HTR-8/SVneo (cell line): ENCODE measurements at places on chromosomes 6 and 20.

DNA sequence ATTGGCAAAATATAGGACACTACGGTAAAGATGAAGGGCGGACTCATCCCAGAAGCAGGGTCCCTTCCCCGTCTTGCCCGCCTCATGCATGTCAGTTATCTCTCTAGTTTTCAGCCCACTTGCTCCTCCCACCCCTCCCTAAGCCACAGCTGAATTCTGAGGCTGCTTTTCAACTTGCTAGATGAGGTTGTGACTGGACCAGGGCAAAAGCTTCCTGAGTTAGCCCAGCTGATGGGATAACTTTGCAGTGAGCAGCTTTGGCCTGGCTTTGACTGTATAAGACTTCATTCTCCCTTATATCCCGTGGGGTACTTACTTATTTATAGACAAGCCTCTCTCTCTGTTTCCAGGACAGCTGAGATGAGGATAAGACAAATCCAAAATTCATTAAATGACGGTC lies 23.2 kb downstream of the GHRH start:
- no peak for DNase-seq

GRCh38 chr20:2519115-2519809 lies 10.5 kb upstream of the ZNF343 start:
- DNase-seq: no peak

GRCh38 chr20:18808712-18809111 lies 4.9 kb upstream of the SCP2D1 start:
- DNase-seq: no peak

GRCh38 chr6:93176070-93176469 lies 243.3 kb downstream of the EPHA7 start:
- no peak for DNase-seq

DNA sequence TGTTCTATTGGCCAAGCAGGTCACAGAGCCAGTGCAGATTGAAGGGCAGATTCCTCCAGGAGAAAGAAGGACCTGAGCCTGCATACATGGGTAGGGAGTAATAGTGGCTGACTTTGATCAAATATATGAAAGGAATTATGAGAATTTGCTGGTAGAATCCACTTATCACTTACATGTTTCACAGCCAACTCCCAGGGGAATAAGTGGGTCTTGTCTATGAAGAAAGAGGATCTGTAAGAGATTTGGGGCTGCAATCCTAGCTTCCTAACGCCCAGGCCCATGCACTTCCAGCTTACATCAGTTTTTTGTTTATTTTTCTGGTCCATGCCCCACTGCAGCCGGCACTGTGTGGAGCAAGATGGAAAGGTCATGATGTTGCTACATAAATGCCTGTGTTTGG lies 107.9 kb upstream of the SYNDIG1 start:
- no peak for DNase-seq

GRCh38 chr20:51540580-51540979 lies 1.9 kb downstream of the NFATC2 start:
- no peak for DNase-seq

GRCh38 chr20:41182296-41183212 lies 45.2 kb downstream of the PLCG1 start:
- no peak for DNase-seq

DNA sequence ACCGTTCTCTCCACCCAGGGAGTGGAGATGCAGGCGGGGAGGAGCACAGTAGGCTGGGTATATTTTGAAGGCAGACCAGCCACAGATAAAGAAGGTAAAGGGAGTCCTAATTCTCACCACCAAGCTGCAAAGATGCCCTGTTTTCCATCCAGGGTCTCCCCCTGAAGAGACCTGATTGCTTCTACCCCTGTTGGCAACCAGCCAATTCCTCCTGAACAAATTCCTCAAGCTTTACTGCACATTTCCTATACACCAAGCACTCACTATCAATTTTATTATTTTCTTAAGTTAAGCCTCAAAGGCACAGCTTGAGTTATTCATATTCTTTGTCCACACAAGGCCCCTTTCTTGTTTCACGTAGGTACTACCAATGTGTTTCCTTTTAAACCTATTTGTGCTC lies 214.4 kb downstream of the EYA2 start:
- DNase-seq: no peak

DNA sequence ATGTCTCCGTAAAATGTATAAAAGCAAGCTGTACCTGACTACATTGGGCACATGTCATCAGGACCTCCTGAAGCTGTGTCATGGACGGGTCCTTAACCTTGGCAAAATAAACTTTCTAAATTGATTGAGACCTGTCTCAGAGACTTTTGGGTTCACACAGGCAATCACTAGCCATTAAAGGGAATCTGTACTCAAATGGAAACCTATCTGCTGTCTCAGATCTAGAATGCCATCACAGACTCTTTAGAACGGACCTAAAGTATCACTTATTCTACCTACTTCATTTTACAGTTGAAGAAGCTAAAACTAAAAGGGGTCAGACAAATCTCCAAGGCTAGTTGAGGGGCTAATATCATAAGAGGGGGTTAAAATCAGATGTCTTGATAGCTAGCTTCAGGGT lies 11.1 kb downstream of the SAMD3 start:
- DNase-seq: no peak

- DNase-seq: no peak
Observed at GRCh38 chr6:128397996-128398395, 122.4 kb downstream of the PTPRK start.

GRCh38 chr6:166058064-166058739 lies 109.4 kb downstream of the TBXT start:
- no peak for DNase-seq

DNA sequence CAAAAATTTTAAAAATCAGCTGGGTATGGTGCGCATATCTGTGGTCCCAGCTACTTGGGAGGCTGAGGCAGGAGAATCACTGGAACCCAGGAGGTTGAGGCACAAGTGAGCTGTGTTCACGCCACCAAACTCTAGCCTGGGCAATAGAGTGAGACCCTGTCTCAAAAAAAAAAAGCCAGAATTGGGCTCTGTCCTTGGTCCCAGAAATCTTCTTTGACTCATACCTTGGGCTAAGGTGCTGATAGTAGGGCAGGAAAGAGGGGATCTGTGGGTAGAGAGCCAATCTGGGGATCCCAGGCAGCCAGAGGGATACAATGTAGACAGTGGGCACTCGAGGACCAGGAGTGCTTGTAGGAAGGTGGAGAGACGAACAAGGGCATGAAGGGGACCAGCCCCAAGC lies 13.3 kb downstream of the ETV7 start:
- no peak for DNase-seq

- DNase-seq: no peak
Observed at GRCh38 chr6:139600919-139601475, 226.5 kb upstream of the CITED2 start.

GRCh38 chr6:124887872-124888580 lies 74.2 kb upstream of the RNF217 start:
- DNase-seq: no peak

DNA sequence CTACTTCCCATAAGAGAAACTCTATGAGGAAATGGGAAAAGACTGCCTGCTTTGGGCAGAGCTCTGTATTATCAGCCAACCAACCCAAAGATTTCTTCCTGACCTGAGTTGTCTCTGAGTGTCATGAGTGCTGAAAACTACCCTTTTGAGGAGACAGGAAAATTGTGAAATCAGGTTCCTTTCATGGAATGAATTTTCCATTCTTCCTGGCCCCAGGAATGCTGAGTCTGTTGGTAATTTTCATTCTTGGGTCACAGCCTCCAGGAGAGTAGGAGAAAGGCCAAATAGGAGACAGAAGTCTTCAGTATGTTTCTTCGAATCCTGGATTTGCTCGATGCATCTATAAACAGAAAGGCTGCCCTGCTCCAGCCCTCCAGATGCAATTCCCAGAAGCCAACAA lies 53.6 kb downstream of the SCML4 start:
- DNase-seq: no peak

GRCh38 chr20:44702776-44703175 lies 12.4 kb upstream of the CCN5 start:
- DNase-seq: peak; percentile 84

- no peak for DNase-seq
Observed at GRCh38 chr6:170167657-170168159, 123.2 kb downstream of the DLL1 start.

DNA sequence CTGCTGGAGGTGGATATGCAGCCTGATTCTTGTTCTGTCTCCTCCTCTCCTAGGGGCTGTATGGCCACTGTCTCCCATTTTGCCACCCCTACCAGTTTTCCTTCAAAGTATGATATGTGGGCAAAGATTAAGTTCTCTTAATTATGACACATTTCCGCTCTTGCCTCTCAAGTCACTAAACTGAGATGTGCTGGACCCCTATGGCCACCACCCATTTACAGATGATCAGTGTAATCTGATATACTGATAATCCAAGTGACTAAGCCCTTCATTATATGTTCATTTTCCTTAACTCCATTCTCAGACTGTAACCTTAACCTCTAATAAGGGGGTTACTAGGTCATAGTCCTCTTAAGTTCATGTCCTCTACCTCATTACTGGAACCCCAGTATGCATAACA lies 711 bp upstream of the C20orf141 start:
- no peak for DNase-seq
